ENCODE measurements at places on chromosomes 5 and 9. TPM values are rescaled to one million over a fixed set of nuclear protein-coding genes. Genes with fewer than 3 reads are reported as not detected.

Gene TMEFF1
- total RNA-seq = not detected

Gene FGF1
- 23.5 TPM for total RNA-seq

DNA sequence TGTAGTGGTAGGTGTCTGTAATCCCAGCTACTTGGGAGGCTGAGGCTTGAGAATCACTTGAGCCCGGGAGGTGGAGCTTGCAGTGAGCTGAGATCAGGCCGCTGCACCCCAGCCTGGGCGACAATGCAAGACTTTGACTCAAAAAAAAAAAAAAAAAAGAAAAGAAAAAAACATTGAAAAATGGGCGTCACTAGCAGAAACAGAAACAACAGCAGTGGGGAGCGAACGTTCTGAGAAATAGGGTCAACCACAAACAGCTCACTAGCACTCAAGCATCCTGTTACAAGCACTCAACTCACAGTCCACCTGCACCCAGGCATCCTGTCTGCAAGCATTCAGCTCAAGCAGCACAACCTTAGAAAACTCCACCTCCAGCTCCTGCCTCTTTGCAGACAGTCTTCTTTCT lies 17.2 kb downstream of the TRIM14 start:
- DNase-seq = no peak

- no peak for DNase-seq
Measured at GRCh38 chr5:7764452-7764851, 86.5 kb downstream of the CFAP90 start.

- DNase-seq = no peak
Measured at GRCh38 chr5:136656811-136657210, 291.5 kb upstream of the TRPC7 start.

DNA sequence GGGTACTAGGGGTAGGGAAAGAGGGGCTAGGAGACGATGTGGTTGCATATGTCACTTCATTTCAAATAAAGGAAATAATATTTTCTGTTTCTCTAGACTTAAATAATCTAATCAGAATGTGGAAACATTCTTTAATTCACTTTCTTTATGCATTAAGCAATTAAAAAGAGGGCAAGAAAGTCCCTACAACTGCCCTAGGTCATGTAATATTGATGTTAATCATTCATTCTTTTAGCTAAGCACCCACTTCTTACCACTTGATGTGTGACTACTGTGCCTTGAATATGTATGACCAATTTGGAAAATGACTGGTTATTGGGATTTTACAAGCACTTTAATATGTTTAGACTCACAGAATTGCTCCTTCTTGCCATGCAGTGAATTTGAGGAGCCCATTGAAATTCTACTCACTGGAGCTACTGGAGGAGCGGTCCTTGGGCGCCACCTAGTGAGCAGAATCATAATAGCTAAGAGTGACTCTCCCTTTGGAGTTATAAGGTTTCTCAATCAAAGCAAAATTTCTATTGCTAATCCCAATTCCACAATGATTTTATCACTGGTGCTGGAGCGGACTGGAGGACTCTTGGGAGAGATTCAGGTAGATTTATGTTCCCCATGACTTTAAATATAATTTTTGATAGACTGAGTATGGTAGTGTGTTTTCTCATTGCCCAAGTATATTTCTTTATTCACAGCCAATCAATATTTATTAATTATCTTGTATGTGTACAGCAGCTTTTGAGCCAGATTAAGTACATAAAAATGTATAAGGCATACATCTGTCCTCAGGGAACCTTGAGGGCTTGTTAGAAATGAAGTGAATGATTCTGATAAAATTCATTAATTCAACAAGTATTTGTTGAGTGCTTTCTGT lies 225.1 kb downstream of the ADGRV1 start:
- no peak for DNase-seq

GRCh38 chr5:136120529-136120928 lies 12.1 kb upstream of the SMAD5 start:
- no peak for DNase-seq

GRCh38 chr5:128154943-128155342 lies 71.4 kb downstream of the SLC12A2 start:
- no peak for DNase-seq

Measured in ascending aorta (tissue), 2 donors.